Non-pigmented ciliary epithelial cell (primary cell): ENCODE measurements at places on chromosomes 11 and 22.
A peak's percentile ranks its signal among the peaks of the same experiment; 100 is the strongest.

DNA sequence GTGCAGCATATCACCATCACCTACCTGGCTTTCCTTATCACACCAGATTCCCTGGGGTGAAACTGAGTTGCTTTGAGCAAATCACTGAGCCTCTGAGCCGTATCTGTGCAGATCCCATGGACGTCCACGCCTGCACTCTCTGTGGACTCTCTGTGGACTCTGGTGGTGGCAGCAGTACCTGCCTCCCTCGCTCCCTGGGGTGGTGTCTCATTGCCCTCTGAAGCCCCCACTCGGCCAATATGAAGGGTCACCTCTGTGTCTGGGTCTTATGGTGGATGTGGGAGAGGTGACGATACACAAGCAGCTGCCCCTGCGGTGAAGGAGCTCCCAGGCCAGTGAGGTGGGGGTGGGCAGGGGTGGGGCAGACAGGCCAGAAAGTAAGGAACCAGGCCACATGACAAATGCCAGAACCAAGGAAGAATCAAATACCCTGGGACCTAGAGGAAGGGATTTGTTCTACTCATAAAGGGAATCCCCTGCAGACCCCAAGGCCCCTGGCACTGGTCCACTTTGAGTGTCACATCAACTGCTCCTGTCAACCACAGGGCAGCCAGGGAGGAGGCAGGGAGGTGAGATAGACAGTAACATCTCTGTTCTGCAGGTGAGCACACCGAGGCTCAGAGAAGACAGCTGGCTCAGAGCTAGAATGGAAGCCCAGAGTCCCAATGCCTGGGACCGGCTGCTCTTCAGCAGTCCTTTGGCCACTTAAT is 9.2 kb upstream of the CHST1 start:
- DNase-seq: no peak

- DNase-seq: peak; percentile 1
Measured at GRCh38 chr11:39365809-39366436, 2093.5 kb downstream of the LRRC4C start.

- DNase-seq: no peak
Measured at GRCh38 chr22:48943567-48944432, 883.9 kb downstream of the BRD1 start.

- no peak for DNase-seq
Measured at GRCh38 chr11:27913650-27914049, 194.3 kb downstream of the KIF18A start.

GRCh38 chr11:25983280-25983679 is 348.6 kb upstream of the ANO3 start:
- DNase-seq: no peak

DNA sequence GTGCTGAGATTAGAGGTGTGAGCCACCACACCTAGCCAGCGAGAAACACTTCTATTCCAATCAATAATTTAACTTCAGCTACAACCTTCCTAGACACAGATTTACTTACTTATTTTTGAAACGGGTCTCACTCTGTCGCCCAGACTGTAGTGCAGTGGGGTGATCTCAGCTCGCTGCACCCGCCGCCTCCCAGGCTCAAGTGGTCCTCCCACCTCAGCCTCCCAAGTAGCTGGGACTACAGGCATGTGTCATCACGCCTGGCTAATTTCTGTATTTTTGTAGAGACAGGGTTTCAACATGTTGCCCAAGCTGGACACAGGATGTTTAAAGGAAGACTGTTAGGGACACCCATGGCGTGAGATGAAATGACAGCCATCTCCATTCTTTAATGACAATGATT is 61.3 kb downstream of the MICAL3 start:
- no peak for DNase-seq
